ENCODE measurements at places on chromosomes 1 and 21.

- no peak for DNase-seq
These were observed 5.0 kb downstream of the ENTREP3 start for GRCh38 chr1:155250246-155250632.

DNA sequence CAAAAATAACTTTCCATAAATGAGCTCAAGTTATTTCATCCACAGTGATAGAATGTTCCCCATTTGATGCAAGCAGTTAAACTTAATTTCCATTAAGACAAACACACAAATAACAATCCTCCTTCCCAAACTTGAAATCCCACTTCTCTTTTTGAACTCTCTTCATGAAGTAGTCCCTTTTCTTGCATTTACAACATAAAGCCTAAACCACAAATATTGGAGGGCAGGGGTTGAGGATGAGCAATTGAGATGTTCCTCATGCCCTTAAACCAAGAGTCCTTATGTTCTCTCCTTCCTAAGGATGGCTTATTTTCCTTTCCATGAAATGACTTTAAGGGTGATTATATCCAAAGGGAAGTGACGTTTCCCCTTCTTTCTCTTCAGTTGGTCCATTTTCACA lies 228.8 kb downstream of the DISC1 start:
- no peak for DNase-seq

DNA sequence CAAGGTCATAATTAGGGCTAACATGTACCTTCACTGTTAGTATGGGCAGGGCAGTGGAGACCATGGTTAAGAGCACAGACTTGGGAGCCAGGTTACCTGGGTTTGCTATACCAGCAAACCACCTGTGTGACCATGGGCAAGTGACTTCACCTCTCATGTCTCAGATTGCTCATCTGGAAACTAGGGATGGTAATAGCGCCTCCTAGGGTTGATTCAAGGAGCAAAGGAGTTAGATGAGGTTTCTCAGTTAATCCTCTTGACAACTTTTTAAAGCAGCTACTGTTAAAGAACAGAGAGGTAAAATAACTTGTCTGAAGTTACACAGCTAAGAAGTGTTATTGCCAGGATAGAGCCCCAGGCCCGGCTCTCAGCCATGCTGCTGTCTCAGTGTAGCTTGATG lies 790 bp upstream of the MATN1 start:
- DNase-seq = no peak

DNA sequence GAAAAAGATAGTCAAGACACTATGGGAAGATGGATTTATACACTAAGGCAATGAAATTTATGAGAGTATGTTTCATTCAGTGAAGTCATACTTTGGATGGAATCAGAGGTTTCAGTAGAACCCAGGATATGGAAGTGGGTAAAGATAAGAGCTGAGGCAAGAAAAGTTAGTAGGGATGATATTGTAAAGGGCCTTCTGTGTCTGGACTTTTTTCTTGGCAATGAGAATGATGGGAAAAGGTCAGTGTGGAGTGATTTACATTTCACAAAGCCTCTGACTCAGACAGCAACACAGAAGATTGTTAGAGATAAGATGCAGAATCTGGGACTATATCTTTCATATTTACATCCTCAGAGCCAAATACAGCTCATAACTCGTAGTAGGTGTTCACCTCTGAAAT lies 32.1 kb downstream of the SH3BGR start:
- DNase-seq = no peak

DNA sequence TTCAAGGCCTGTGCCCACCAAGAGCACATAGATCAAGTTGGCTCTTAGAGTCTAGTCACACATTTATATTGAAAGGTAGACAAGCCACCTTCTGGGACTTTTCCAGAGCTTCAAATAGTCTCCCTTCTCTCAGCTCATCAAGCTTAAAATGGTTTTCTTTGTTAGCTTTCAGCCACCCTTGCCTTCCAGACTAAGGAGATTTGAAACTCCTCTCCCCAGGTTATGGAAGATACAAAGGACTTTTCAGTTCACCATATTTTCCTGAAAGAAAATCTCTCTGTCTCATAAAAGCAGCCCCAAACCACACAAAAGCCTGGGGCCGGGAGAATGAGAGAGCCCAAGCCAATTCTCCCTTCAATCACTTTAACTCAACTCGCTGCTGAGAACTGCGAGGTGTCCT lies 134.1 kb downstream of the ZC3H11B start:
- no peak for DNase-seq

All from NCI-H187 (cell line).